Gastroesophageal sphincter (tissue), 4 donors: ENCODE measurements at places on chromosomes 12 and 14. TPM values are rescaled to one million over a fixed set of nuclear protein-coding genes. Genes with fewer than 3 reads are reported as not detected.

PPM1H gene
- 1.3 TPM for total RNA-seq

GRCh38 chr12:19206493-19207077 lies 77.1 kb downstream of the PLEKHA5 start:
- H3K27ac ChIP-seq = no peak overlapping the region
- H3K4me3 ChIP-seq = no peak overlapping the region
- H3K36me3 ChIP-seq = no peaks in the 10 kb centered on the region

GRCh38 chr12:94265966-94266745 lies 117.8 kb downstream of the PLXNC1 start:
- no peak overlapping the region for H3K4me3 ChIP-seq
- H3K27me3 ChIP-seq = no peaks in the 10 kb centered on the region
- peaks cover 12% of the 10 kb centered on the region for H3K4me1 ChIP-seq
- peak overlapping the region; percentile 53 for H3K27ac ChIP-seq
- H3K36me3 ChIP-seq = no peaks in the 10 kb centered on the region

- no peak for ATAC-seq
- no peaks in the 10 kb centered on the region for H3K27me3 ChIP-seq
- no peak overlapping the region for H3K27ac ChIP-seq
- H3K4me1 ChIP-seq = no peaks in the 10 kb centered on the region
- no peak overlapping the region for H3K4me3 ChIP-seq
These were observed 412.5 kb downstream of the CCDC91 start for GRCh38 chr12:28602786-28603185.

DNA sequence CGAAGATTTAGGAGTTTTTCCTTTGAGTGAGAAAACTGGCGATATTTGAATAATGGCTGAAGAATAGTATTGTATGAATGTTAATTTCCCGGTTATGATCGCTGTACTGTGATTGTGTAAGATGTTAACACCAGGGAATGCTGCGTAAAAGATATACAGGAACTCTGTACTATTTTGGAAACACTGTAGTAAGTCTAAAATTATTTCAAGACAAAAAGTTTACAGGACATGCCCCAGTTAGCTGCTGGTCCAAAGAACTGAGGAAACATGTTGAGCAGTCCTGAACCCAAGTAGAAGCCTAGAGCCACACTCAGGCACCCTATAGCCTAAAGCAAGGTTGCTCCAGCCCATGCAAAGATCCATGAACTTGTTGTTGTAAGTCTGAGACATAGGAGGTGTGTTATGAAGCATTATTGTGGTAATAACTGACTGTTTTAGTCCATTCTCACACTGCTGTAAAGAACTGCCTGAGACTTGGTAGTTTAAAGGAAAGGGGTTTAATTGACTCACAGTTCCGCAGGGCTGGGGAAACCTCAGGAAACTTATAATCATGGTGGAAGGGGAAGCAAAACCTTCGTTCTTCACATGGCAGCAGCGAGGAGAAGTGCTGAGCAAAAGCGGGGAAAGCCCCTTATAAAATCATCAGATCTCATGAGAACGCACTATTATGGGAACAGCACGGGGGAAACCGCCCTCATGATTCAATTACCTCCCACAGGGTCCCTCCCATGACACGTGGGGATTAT lies 99.8 kb upstream of the RESF1 start:
- no peaks in the 10 kb centered on the region for H3K36me3 ChIP-seq

DNA sequence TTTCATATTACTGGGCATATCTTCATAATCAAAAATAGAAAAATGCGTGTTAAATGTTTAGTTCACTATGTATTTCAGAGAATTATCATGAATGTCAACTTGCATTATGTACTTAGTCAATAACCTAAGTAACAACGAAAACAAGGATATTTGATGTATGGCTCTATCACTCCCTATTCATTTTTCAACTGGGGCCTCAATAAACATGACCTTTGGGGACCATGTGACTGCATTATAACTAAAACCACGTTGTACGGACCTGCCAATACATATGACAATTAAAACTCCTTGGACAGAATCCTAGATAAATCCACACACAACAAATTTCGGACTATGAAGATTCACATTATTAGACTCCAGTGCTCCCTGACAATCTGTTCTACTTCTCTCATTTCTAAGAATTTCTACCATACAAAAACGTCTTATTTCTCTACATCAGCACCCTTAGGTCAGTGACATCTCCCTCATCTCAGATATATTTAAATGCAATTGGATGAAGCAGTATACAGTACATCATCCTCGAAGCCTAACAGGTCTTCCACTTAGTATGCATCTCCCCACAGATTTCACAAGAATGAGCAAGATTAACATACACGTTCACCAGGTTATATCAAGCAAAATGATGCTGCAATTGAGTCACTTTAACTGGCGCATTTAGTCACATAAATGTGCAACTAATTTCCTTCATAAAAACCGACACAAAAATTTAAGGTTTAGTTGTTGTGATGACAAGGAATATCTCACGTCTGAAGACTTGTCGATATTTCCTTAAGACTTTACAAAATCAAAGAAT lies 1.5 kb downstream of the UBE2N start:
- H3K4me1 ChIP-seq = peaks cover 68% of the 10 kb centered on the region
- no peak overlapping the region for H3K27ac ChIP-seq
- no peak for ATAC-seq
- H3K27me3 ChIP-seq = no peaks in the 10 kb centered on the region
- no peaks in the 10 kb centered on the region for H3K36me3 ChIP-seq

DNA sequence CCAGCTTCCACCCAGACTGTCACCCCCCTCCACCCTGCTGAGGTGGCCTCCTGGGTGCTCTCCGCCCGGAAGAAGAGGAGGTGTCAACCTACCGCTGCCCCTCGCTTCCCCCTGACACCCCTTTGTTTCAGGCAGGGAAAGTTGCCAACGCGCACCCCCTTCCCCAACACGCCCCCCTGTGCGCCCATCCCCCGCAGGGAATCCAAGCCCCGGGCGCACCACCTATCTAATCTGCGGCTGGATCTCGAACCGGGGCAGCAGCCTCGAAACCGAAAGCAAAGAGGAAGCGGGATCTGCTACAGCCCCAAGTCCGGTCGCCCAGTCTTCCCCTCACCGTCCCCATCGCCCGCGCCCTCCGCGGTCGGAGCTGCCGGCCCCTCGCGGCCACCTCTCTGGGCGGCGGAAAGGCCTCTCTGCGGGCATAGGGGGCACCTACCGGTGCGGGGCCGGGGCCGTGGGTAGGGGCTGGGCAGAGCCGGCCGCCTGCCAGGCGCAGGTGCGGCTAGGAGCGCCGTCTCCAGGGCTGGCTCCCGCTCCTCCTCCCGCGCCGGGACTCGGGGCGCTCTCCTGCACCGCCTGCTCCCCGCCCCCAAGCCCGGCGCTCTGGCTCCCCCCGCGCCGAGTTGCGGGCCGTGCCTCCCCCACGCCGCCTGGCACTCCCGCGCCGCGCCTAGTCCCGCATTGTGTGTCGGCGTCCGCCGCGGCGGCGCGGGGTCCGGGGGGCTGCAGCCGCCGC lies 18.3 kb upstream of the PLEKHH1 start:
- no peaks in the 10 kb centered on the region for H3K36me3 ChIP-seq
- peak overlapping the region; percentile 86 for H3K4me3 ChIP-seq
- no peak overlapping the region for H3K27ac ChIP-seq

GRCh38 chr12:53746592-53747092 lies 5.1 kb downstream of the CISTR start:
- H3K4me1 ChIP-seq = peaks cover 5% of the 10 kb centered on the region
- H3K27ac ChIP-seq = no peak overlapping the region
- peaks cover 77% of the 10 kb centered on the region for H3K27me3 ChIP-seq
